ENCODE measurements at places on chromosomes 1 and 21.

- no peak for DNase-seq
Observed at GRCh38 chr1:191432817-191433216, 725.4 kb upstream of the RGS18 start.

- DNase-seq = no peak
Observed at GRCh38 chr1:3245344-3245743, 176.3 kb downstream of the PRDM16 start.

GRCh38 chr1:210686841-210687240 lies 358.1 kb downstream of the HHAT start:
- no peak for DNase-seq

- no peak for DNase-seq
Observed at GRCh38 chr1:155130272-155131006, 2.8 kb downstream of the EFNA1 start.

DNA sequence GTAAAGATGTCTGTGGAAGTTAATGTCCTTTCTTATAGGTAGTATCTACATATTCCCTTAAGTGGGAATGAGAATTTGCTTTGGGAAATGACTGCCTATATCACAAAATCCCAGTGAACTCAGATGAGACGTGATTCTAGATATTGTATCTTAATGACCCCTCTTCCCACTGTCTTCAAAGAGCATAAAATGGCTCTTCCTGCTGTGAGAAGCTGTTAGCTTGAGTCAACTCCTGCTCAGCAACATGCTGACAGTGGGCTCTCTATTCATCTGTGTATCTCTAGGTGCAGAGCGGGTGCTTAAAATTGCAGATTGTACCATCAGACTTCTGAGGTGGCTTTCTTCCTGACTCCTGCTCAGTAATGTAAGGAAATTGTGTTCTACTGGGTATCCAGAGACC lies 100.6 kb downstream of the SPAG17 start:
- DNase-seq = no peak

- peak; percentile 46 for DNase-seq
Observed at GRCh38 chr1:152479792-152480595, 30.6 kb upstream of the LCE5A start.

- DNase-seq = no peak
Observed at GRCh38 chr1:17055801-17056200, 2.0 kb upstream of the SDHB start.

DNA sequence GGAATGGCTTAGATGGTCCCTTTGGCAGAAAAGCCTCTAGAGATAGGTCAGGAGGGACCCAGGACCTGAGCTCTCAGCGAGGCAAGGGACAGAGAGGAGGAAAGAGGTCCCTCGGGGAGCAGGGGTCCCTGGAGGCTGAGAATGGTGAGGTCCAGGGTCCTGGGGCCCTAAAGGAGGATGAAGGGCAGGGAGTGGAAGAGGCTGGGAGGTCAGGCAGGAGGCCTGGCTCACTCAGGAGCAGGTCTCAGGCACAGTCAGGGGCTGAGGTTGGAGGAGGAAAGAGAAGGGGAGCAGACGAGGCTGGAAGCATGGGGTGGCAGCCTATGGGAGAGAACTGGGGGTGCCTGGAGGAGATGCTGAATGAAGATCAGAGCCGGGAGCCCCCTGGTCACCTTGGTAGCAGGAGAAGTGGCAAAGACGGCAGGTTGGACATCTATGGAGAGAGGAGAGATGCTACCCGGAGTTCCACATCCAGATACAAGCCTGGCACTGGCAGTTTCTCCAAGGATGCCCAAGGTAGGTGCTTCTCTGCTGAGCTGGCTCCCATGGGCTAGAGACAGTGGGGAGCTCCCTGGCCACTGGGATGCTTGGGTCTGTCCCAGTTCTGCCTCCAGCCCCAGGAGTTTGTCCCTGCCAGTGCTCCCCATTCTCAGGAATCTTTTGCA lies 22.6 kb downstream of the IGFN1 start:
- DNase-seq = peak; percentile 15

GRCh38 chr1:10661453-10661852 lies 135.0 kb downstream of the CASZ1 start:
- DNase-seq = no peak

- no peak for DNase-seq
Observed at GRCh38 chr1:229048896-229049295, 222.0 kb upstream of the RAB4A start.

DNA sequence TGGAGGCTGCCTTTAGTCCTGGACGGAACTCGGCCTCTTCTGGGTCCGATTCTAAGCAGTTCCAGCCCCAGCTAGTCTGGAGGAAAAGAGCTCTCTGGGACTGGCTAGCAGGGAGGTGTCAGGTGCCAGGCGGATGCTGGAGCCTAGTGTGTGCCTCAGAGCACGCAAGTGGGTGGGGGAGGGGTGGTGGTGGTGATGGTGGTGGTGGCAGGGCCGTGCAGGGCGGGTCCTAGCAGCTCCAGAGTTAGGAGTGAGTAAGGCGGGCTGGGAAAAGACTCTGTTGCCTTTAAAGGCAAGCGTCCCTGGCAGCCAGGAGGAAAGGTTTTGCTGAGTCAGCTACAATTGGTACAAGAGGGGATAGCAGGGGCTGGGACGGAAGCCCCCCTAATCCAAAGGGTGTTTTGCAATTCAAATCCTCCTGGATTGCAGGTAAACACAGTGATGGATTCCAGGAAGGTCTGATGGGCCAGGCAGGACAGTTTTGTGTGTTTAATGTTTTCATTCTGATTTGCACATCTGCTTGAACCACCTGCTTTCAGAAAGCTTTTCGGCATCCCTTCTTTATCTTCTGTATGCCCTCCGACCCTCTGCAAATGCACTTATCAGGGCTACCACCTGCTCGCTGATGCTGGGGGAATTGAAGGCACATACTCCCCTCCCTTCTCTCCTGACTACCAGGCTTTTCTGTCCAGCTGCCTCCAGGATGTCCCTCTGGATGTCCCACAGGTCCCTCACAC lies 4.1 kb upstream of the SLC2A1 start:
- no peak for DNase-seq
